ENCODE measurements at places on chromosomes 3 and 15.

GRCh38 chr3:187976365-187976900 lies 177.5 kb upstream of the LPP start:
- DNase-seq, result no peak

DNA sequence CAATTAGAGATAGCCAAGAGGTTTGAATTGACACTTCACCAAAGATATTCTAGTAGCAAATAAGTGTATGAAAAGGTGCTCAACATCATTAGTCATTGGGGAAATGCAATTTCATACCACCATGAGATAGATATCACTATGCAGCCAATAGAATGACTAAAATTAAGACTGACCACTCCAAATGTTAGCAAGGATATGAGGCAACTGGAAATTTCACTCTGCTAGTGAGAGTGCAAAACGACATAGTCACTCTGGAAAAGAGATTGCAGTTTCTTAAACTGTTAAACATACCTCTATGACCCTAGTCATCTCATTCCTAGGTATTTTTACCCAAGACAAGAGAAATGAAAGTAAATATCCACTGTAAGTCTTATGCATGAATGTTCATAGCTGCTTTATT lies 27.6 kb upstream of the SLC6A11 start:
- DNase-seq, result no peak

GRCh38 chr3:72102112-72102616 lies 317.2 kb upstream of the PROK2 start:
- DNase-seq, result no peak

DNA sequence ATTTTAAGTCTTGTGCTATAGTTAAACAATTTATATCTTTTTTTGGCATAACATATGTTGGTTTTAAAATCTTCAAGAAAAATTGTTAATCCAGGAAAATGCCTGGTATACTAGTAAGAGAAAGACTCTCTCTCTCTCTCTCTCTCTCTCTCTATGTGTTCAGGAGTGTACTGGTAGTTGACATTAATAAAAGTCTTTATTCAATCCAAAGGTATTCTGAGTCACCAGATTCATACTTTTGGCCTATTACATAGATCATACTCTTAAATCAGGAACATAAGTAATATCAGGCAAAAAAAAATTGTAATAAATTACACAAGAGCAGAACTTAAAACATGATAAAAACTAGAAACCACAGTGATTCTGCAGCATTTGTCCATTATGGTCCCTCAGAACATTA lies 70.2 kb downstream of the TFG start:
- DNase-seq, result no peak

DNA sequence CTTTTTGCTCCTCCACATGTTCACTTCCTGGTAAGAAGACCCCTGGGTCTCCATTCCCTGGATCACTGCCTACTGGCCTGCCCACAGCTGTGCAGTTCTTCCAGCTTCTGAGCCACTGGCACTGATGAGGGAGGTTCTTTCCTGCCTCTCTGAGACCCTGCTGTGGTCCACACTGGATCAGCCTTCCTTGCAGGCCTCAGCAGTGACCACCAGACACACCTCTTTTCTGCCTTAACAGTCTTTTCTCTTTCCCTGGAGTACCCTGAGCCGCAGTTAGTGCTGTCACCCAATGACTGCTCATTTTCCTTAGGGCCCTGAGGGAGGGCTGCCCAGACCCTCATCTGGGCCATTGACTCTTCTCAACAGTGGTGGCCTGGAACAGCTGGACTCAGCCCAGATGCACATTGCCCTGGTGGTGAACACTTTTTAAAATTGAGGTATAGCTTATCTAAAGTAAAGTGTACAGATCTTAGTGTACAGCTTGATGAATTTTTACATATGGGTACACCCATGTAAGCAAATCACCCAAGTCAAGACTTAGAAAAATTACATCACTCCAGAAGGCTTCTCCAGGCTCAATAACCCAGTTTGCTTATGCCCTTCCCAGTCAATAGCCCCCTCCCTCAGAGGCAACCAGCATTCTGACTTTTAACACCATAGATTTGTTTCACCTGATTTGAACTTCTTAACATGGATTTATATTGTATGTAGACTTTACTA lies 32.8 kb upstream of the C3orf80 start:
- DNase-seq, result no peak

DNA sequence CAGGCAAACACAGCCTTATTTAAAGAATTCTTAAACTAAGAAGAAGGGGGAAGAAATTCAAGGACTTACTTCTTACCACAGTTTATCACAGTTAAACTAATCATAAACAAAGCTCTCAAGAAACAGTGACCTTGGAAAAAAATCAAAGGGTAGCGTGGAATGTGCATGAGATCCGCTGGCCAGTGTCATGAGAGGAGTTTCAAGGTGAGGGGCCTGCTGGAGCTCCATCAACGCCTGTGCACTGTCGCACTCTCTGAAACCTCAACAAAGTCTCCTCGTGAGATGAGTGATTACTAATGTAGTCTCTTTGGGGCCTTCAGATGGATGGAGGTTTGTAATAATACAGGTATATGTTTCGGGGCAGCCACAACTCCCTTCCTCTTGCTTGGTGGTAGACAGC lies 28.4 kb upstream of the PRICKLE2 start:
- DNase-seq, result no peak

DNA sequence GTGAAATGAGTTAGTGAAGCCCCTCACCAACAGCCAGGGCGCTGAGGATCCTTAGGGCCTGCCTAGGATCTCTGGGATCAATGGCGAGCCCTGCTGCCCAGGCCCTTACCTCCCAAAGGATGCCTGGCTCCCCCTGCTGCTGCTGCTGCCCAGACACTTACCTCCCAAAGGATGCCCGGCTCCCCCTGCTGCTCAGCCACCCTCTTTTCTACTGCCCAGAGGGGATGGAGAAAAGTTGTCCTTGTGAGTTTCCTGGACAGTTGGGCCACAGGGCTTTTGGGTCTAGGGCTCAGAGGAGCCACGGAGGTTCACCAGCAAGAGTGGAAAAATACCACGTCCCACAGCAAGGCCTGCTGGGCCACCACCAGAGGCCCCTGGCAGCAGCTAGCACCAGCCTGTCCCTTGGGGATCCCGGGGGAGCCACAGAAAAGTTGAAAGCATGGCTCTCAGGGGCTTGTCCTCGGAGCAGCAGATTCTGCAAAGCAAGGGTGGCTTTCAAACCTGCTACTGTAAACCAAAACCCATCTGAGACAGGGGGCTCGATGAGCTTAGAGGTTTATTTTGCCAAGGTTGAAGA lies 59.4 kb downstream of the SLC6A6 start:
- peak; percentile 56 for DNase-seq

Data from foreskin fibroblast (primary cell).